ENCODE measurements at places on chromosomes 2 and 18.

DNA sequence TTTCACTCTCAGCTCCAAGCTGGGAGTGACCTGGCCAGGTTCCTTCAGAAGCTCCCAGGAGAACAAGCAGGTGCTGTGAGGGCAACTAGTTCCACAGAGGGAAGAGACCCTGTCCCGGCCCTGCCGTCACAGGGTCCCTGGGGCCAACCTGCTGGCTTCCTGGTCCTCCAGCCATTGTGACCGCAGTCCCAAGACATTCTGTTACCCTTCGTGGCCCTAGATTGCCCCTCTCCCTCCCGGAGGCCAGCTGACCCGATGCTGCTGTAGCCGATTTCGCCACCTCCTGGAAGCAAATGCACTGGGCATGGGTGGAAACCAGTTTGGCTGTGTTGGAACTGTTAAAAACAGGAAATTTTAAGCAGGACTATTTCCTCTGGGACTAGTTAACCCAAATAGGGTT is 55.4 kb downstream of the EPAS1 start:
- DNase-seq = no peak

- no peak for DNase-seq
Observed at GRCh38 chr18:41969881-41970280, 14.8 kb downstream of the PIK3C3 start.

DNA sequence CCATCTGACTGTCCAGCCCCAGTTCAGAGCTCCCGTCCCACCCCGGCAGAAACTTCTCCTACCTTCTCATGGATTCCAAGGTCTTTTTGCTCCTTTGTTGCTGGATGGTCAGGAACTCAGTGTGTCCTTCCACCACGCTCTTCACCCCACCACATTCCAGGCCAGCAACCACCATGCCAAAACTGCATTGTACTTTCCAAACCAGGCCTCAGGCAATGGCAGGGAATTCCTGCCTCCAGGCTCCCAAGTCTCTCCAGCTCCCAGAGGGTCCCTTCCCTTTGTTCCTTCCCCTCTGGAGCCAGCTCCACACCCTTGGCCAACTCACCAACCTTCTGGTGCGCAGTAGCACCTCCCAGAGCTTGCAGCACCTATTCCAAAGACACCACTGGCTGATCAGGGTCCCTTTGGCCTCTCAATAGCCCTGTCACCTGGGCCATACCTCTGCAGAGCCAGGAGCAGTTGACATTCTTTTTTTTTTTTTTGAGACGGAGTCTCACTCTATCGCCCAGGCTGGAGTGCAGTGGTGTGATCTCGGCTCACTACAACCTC is 8.1 kb downstream of the CHMP1B start:
- no peak for DNase-seq

- peak; percentile 27 for DNase-seq
Observed at GRCh38 chr18:79242246-79242645, 153.5 kb upstream of the NFATC1 start.

- no peak for DNase-seq
Observed at GRCh38 chr18:9380101-9380500, 45.5 kb downstream of the TWSG1 start.

Measured in renal cortex interstitium (tissue), 15 donors.